ENCODE measurements at places on chromosomes 6 and 20. TPM values are rescaled to one million over a fixed set of nuclear protein-coding genes. Genes with fewer than 3 reads are reported as not detected.

- DNase-seq: no peak
These were observed 61.8 kb upstream of the ADGRF1 start for GRCh38 chr6:47103931-47104330.

DNA sequence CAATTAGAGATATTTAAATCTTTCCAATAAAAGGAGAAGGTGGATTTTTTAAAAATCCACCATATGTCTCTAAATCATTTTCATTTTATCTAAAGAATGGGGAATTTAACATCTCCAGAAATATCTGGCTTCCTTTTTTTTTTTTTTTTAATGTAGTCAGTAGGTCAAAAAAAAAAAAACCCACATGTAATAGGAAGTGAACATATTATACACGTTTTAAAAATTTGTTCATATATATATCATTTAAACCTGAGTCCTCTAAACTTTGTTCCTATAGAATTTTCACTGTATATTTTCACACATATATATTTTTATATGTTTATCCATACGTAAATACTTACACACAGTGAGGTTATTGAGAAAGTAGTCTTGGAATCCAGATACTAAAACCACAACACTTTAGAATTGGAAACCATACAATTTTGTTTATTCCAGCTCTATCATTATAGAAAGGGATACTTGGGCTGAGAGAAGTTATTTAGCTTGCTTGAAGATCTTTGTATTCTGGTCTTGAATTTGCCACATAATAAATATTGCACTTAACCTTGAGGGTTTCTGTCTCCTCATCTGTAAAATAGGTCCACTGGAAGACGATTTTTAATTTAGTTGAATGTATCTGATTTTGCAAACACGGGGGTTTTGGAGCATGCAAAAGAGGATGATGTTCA, 62.1 kb upstream of the ZNF217 start:
- no peak for DNase-seq

DNA sequence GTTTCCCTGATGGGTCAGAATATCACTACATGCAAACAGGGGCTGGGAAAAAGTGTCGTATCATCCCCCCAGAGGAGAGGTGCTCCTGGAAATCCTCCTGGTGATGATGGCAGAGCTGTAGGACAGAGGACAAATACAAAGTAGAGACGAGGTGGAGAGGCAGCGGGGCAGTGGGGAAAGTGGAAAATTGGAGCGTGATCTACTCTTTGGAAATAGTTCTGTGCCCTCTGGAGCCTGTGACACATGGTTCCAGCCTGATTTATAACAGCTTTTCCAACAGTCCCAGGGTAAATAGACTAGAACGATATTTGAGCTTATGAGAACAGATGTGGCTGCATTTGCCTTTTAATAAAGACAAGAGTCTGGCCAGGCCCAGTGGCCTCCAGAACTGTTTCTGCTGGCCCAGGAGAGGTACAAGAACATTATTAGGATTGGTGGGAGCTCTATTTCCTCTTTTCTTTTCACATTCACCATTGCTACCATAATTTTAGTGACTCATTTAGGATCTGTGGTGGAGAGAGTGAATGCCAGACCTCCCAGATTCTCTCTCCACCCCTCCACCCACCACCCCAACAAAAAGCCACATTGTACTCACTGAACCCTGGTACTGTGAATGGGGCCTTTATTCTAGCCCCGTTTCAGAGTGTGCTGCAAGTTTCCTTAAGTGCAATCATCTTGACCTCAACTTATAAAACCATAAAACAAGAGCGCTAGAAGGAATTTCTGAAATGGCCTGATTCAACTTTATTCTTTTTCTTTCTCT, 78.3 kb downstream of the BTBD3 start:
- DNase-seq: no peak

DNA sequence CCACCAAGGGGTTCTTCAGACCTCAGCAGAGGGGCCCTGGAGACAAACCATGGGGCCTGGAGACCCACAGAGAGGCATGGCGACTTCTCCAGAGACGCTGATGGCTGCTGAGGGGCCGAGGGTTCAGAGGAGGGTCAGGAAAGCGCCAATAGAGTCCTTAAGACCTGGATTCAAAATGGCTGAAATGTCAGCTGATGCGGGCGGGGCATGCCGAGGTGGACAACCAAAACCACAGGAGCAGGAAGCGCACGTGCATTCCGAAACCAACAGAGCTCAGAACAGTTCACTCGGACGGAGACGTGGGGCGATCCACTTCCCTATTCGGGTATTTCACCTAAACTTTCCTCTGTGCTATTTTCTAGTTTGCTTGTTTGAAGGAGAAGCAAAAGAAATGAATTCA, 99.9 kb upstream of the RIN2 start:
- no peak for DNase-seq

DNA sequence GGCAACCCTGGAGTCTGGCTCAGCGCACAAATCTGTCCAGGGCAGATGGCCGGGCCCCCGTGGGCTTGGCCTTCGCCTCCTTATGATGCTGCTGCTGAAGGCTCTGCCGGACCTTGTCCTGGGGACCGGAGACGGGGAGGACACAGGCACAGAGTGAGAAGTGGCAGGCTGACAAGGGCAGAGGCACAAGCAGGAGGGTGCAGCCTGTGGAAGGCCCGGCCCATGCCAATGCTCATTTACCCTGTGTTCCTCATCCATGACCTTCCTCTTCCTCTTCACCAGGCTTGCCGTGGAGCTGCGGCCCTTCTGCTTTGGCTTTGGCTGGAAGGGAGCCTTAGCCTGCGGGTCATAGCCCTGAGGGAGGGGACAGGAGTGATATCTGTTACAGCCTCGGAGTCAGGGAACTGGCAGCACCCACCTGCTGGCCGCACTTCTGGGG, 2.4 kb downstream of the B3GALT4 start:
- no peak for DNase-seq

- DNase-seq: no peak
These were observed 158.9 kb downstream of the FLRT3 start for GRCh38 chr20:14178528-14178927.

GRCh38 chr6:2763345-2763841, 1.8 kb upstream of the WRNIP1 start:
- DNase-seq: no peak

DNA sequence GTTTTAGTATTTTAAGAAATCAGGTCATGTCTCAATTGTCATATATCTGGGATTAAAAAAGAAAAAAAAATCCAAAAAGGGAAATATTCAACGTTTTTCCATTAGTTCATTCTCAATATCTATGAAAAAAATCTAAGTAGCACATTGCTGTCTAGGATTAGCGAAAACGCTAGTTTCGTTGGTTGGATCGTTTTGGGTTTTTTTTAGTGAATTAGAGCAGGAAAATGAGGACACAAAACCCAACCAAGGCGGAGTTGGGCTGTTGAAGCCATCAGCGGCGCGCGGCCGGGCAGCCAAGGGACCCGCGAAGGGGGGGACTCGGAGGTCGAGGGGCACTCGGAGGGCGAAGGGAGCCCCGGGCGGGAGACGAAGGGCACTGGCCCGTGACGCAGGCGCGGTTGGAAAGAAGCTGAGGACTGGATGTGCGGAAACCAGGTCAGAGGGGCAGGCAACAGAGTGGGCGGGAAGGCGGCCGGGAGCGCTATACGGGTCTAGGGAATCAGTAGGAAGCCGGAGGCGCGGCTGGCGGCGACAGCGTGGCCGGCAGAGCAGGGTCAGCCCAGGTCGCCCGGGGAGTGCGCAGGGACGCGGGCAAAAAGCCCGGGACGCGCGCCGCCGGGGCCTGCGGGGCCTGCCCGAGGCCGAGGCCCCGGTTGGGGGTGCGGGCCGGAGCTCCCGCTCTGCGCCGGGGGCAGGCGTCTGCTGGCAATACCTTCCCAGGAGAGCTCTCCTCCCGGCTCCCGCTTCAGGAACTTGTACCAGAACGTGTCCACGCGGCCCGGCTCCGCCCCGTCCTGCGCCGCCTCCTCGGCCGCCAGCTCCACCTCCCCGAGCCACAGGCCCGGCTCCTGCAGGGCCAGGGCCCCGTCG, 599 bp downstream of the EPM2A start:
- DNase-seq: peak; percentile 84

GRCh38 chr20:32589256-32589655, 4.1 kb upstream of the NOL4L start:
- DNase-seq: no peak

- DNase-seq: no peak
These were observed 177.7 kb downstream of the FARS2 start for GRCh38 chr6:5438922-5439584.

GRCh38 chr6:140923048-140923447, 1209.7 kb upstream of the GJE1 start:
- DNase-seq: no peak

- DNase-seq: no peak
These were observed 34.0 kb upstream of the PI16 start for GRCh38 chr6:36920546-36920945.

GRCh38 chr6:149094156-149094555, 223.4 kb upstream of the TAB2 start:
- no peak for DNase-seq

- DNase-seq: no peak
These were observed 163.7 kb upstream of the THEMIS start for GRCh38 chr6:128064540-128064895.

- no peak for DNase-seq
These were observed 237.7 kb downstream of the DLL1 start for GRCh38 chr6:170052991-170053821.

DNA sequence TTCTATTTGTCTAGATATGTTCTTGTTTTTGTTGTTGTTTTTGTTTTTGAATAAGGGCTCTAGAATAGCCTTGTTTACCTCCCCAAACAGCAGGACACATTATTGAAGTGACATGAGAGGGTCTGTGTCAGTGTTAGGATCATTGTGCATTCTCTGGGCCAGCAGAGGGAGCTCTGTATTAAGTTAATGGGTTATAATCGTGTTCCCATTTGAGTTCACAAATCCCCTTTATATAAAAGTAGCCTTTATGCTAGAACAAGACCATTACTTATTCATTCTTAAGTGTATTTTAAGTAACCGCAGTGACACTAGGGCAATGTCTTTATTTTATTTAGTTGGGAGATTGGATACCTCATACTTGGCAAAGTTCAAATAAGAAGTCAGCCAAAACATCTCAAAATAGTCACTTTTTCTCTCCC, 44.8 kb downstream of the STK4 start:
- peak; percentile 35 for DNase-seq

GRCh38 chr6:13288969-13289391, 39.4 kb downstream of the TBC1D7 start:
- DNase-seq: no peak

DNA sequence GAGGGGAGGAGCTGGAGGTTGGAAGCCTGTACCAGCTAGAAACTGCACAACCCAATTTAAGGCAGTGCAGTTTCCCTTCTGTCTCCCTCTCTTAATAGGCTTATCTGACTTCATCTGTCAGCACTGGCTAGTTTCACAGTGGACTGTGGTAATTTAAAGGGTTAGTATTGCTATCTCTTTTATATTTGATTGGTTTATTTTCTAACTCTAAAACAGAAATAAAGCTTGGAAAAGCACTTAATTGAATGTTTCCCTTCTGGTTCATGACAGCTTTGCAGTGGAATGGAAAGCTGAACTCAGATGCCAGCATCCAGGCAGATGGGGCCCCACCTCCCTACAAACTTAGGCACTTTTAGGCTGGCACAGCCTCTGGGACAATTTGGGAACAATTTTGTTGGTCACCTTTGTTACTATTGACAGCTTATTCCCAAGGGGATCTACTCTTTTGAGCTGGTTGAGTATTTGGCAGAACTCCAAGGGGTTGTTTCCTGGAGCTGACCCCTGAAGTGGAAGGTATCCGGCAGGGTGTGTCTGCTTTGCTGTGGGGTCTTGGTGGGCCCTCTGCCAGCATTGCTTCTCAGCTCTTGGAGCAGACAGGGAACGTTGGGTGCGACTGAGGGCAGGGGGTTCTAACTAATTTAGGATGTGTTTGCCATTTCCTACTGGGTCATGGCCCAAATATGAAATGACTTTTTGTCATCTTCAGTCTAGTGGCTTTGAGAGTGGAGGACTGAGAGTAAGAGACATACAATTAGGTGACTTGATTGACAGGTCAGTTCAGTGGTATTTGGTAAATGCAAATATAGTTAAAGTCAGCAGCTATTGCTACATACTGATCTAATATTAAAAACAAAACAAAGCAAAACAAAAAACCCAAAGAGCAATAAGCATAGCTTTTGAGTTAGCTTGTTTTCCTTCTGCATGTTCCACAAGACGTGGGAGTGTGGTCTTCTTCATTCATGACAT, 9.3 kb downstream of the SH3BGRL2 start:
- DNase-seq: no peak

DNA sequence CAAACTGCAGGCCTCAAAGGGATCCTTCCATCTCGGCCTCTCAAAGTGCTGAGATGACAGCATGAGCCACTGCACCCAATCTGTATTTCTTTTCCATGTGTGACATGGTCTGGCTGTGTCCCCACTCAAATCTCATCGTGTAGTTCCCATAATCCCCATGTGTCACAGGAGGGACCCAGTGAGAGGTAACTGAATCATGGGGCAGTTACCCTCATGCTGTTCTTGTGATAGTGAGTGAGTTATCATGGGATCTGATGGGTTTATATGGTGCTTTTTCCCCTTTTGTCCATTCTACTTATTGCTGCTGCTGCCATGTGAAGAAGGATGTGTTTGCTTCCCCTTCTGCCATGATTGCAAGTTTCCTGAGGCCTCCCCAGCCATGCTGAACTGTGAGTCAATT, 10.3 kb upstream of the BRPF3 start:
- no peak for DNase-seq

DNA sequence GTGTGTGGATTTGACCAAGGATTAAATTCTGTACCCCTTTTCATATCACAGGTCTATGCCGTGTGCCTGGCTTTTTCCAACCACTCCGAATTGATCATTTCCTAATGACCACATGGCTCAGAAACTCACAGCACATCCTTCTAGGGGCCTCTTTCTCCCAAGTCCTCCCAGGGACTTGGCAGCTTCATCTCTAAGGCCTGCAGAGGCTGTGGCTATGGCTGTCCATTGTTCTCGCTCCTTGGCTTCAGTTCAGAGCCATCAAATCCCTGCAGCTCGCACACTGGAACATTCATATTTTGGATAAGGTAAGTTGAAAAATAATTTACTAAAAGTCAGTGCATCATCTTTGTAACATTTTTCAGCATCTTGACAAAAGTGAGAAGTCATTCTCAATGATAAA, 497.2 kb upstream of the CDH4 start:
- no peak for DNase-seq

GRCh38 chr6:32430179-32430578, 9.5 kb upstream of the HLA-DRA start:
- no peak for DNase-seq

GRCh38 chr6:140090871-140091270, 716.4 kb upstream of the CITED2 start:
- no peak for DNase-seq

SEMG1 gene
- not detected for polyA plus RNA-seq

GLP1R gene
- 0.93 TPM for polyA plus RNA-seq

SH3BGRL2 gene
- polyA plus RNA-seq: 28.1 TPM

CPNE5 gene
- 12.8 TPM for polyA plus RNA-seq

GPLD1 gene
- polyA plus RNA-seq: 3.7 TPM

ULBP1 gene
- polyA plus RNA-seq: 1.6 TPM

SEL1L2 gene
- not detected for polyA plus RNA-seq

ISM1 gene
- polyA plus RNA-seq: 5.3 TPM

PRDM13 gene
- not detected for polyA plus RNA-seq

SMIM29 gene
- polyA plus RNA-seq: 12.2 TPM

PTCRA gene
- polyA plus RNA-seq: 0.40 TPM

TPBG gene
- 31.0 TPM for polyA plus RNA-seq

ADAM33 gene
- polyA plus RNA-seq: 9.7 TPM

SNAI1 gene
- polyA plus RNA-seq: 9.6 TPM

Data from renal cortex interstitium (tissue), 15 donors.